Fibroblast of lung (primary cell): ENCODE measurements at places on chromosomes 2 and 18. TPM values are rescaled to one million over a fixed set of nuclear protein-coding genes. Genes with fewer than 3 reads are reported as not detected.

DNA sequence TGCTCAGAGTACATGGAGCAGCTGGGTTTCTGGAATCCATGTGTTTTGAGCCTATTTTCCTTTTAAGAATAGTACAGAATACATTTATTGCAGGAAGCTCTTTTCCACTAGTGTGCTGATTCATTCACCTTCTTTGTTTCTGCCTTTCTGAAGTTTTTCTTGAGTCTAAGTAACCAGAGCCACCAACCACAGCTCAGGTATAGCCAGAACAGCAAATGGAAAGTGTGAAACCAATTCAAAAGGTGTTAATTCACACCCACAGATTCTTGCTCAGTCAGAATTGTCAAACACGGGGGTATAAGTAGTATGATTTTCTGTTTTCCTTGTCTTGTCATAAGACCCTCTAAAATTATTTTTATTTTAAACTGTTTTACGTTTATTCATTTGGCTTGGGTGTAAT is 75.9 kb upstream of the DYNAP start:
- no peak for DNase-seq

DNA sequence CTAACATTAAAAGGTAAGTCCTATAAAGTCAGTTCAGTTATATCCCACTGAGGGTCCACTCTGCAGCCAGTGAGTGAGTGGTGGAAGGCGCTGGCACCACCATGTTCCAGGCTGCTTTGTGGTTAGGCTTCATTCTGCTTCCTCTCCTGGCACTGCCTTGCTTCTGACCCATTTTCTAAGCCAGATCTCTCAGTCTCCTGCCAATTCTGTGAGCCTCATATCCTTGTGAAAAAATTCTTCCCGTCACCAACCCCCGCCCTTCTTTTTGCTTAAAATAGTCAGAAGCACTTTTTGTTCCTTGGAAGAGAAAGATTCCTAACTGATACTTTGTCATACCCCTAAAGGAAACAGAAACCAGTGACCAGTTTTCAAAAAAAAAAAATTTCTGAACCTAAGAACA is 139.8 kb upstream of the NCK2 start:
- peak; percentile 16 for DNase-seq

DNA sequence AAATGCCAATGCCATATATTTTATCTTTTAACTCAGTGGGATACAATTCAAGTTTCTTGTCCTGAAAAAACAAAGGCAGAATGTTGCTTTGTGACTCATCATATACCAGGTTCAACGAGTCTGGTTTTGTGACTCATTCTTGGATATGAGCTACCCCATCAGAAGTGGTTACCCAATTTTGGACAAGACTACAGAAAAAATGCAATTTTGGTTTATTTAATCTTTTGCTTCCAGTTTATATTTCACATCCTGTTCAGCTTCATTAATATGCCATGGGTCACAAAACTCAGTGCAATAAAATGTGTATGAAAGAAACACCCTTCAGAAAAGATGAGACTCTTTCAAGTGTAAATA is 25.0 kb downstream of the FN1 start:
- peak; percentile 98 for DNase-seq

- peak; percentile 51 for DNase-seq
Measured at GRCh38 chr2:49241991-49242390, 87.7 kb upstream of the FSHR start.

CIB4 gene
- total RNA-seq: not detected in 2 replicates

AKAIN1 gene
- total RNA-seq: not detected in 2 replicates

ALKAL2 gene
- total RNA-seq: 0.17 TPM in 1 of 2 replicates, not detected in the other

DNA sequence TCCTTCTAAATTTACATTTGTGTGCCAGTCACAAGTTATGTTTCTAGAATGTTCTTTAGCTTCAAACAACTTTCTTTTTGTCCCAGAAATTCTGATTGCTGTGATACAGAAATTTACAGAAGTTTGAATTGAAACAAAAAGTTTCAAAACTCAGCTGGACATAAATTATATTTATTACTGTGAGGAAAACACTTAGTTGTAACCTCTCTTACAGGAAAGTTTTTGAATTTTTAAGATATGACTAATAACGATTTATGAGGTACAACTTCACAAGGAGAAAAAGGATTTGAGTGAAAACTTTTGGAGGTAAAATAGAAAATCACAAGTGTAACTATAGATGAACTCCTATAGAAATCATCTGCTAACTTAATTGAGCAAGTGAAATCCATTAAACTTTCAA is 205.3 kb downstream of the TMEM247 start:
- no peak for DNase-seq

DNA sequence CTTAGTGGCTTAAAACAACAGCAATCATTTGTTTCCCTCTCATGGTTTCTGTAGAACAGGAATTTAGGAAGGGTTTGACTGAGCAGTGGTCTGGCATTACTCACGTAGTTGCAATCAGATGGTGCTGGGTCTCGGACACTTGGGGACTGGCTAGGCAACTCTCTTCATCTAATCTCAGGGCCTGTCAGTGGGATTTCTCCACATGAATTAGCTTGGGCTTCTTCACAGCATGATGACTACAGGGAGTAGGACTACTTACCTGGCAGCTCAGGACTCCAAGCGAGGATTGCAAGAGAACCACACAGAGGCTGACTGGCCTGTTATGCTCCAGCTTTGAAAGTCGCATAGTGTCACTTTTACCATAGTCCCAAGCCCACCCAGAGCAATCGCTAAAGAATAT is 125.1 kb downstream of the TTC27 start:
- DNase-seq: no peak

- no peak for DNase-seq
Measured at GRCh38 chr2:147679955-147680531, 164.8 kb upstream of the ACVR2A start.

DNA sequence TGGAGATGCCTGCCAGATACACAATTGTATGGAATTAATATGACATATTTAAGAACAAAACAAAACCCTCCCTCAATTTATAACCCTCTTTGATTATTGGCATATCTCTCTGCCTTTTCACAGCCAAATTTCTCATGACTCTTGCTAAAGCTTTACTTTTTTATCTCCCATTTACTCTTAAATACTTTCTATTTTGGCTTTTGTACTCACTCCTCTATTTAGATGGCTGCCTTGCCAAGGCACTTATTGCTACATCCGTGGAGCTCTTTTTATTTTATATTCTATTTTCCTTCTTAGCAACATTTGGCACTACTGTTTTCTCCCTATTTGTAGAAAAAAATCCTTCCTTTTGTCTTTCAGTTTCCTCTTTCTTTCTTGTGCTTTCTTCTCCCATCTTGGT is 466.4 kb upstream of the CWC22 start:
- no peak for DNase-seq

ANKRD30B gene
- total RNA-seq: under 0.01 and 0.33 TPM in 2 replicates

GRCh38 chr2:84906900-84907714 is 1.7 kb downstream of the TMSB10 start:
- DNase-seq: peak; percentile 91

GRCh38 chr18:13684546-13684945 is 41.8 kb downstream of the FAM210A start:
- DNase-seq: no peak

DNA sequence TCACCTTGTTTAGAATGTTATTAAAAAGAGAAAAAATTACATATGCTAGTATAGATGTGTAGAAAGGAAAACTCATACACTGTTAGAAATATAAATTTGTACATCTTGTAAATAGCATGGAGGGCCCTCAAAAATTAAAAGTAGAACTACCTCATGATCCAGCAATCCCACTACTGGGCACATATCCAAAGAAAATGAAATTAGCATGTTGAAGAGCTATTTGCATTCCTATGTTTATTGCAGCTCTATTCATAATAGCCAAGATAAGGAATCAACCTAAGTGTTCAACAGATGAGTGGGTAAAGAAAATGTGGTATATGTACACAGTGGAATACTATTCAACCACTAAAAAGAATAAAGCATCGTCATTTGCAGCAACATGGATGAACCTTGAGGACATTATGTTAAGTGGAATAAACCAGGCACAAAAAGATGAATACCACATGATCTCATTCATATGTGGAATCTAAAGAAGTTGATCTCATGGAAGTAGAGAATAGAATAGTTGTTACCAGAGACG is 251.5 kb upstream of the THUMPD2 start:
- no peak for DNase-seq

IL18RAP gene
- total RNA-seq: under 0.01 TPM in 1 of 2 replicates, not detected in the other

EFR3B gene
- 0.50 and 0.51 TPM in 2 replicates for total RNA-seq

- DNase-seq: no peak
Measured at GRCh38 chr2:101399021-101399799, 11.9 kb upstream of the CREG2 start.

- DNase-seq: no peak
Measured at GRCh38 chr2:149625671-149626070, 38.1 kb upstream of the MMADHC start.

- DNase-seq: peak; percentile 38
Measured at GRCh38 chr2:45278365-45279078, 269.3 kb upstream of the SIX2 start.

- no peak for DNase-seq
Measured at GRCh38 chr2:181438261-181438660, 18.9 kb upstream of the ITGA4 start.

FEZ2 gene
- total RNA-seq: 55.2 and 64.7 TPM in 2 replicates

- no peak for DNase-seq
Measured at GRCh38 chr2:2000018-2000723, 255.9 kb upstream of the PXDN start.

DNA sequence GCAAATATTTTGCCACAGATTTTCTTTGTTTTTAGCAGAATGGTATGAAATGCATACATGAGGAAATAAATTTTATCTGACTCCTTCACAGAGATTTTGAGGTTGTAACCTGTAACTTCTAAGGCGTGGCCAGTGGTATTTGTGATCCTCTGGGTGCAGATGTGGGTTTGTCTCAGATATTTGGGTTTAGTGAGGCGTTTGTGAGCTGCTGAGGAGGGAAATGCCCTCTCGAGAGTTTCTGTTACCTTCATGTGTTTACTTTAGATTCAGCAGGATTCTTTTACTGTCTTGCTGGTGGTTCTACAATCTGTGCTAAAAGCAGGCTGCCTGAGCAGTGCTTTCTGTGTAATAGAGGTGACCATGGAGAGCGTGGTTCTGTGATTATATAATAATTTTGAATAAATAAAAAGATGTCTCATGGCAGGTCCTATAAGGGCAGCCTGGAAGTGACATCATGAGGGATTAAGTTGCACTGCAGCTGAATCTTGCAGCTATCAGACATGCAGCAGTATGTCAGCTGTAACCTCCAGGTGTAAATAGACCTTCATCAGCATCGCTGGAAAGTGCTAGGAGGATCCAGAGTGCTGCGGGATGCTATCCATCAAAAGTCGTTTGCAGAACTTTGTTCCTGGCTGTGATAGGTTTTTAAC is 34.1 kb downstream of the TANC1 start:
- no peak for DNase-seq

DNA sequence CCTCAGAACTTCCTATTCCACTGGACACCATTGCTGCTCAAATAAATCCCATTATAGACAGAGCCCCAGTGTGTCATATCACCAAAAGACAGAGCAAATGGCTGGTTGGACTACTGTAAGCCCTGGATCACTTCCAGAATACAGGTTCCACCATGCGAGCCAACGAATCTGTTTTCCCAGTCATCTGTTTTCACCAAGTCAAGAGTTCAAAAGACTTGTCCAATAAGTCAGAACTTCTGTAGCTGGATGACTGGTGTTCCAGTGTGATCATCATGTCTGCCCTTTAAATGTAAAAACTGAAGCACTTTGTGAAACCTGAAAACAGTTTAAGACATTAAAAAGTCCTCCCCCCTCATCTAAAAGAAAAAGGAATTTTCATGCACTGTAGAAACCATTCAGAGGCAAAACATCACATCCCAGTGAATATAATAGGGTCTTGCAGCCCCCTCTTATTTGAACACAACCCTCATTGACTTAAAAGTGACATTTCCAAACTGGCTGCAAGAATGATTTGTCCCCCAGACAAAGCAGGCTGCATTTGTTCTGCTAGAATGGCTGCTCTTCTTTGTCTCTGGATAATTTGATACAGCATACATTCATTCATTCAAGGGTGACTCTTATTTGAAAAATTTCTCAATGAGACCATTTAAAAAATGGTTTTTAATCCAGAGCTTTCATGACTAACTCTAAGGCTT is 64.6 kb upstream of the TANC1 start:
- no peak for DNase-seq

DNA sequence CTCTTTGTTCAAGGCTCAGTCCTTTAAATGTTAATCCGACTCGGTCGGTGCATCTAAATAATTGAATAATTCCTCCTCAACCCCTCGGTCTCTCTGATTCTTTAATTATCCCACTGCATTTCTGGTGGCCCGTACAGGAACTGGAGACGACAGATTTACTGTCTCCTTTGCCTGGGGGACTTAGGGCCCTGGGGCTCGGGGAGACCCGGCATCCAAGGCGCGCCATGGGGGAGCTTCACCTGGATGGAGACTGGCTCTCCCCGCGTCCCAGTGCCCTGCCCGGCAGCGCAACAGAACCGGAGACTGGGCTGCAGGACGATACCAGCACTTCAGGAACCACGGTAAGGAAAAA is 47.7 kb upstream of the SELENOI start:
- DNase-seq: no peak

CLEC4F gene
- not detected in 2 replicates for total RNA-seq

GRCh38 chr2:172931256-172931894 is 144.3 kb upstream of the MAP3K20 start:
- DNase-seq: peak; percentile 88

DNA sequence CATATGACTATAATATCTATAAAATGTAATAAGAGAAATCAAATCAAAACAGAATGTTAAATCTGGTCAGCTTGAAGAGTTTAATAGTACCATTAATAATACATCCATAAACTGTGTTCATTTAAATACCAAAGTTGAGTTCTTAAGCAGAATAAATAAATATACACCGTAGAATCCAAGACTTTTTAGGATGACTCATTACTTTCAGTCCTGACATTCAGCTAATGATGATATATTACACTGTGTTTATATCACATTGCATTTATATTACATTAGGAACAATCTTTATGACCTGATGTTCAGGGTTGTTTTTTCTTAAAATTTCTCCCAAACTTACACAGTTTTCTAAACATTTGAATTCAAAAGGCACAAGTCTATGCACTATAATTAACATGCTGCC is 331.3 kb downstream of the SS18 start:
- DNase-seq: peak; percentile 62

GRCh38 chr2:23260621-23261020 is 124.4 kb upstream of the KLHL29 start:
- no peak for DNase-seq

DNA sequence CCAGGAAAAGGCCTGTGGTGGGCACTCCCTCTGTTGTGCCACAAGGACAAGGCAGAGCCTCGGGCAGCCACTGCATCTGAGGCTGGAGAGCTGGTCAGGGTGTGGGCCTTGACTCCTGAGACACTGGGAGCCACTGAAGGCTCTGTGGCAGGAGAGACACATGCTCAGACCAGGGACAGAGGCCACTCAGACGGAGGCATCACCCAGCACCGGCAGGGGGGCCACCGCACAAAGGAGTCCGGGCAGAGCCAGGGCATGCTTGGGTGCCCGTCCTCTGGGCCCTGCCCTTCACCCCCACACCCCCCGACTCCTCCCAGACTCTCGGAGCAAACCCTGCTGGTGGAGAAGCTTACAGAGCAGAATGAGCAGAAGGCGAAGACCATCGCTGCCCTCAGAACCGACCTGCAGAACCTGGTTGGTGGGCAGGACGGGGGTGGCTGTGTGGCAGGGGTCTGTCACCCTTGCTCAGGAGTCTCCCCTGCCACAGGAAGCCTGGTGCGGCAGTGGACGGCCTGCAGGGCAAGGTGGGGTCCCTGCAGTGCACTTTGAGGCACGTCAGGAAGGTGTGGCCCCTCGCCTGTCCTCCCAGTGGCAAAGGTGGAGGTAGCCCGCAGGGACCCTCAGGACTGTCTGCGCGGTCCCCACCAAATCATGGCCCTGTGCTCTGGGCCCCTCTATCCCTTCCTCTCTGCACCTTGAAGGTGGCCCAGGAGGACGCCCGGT is 26.0 kb downstream of the CROCC2 start:
- DNase-seq: no peak
